Stimulated activated CD4-positive, alpha-beta T cell treated with anti-CD3 and anti-CD28 coated beads, Interleukin-2, amount 100 ng/mL, for 48 hours (primary cell): ENCODE measurements at places on chromosomes 5 and 9.

DNA sequence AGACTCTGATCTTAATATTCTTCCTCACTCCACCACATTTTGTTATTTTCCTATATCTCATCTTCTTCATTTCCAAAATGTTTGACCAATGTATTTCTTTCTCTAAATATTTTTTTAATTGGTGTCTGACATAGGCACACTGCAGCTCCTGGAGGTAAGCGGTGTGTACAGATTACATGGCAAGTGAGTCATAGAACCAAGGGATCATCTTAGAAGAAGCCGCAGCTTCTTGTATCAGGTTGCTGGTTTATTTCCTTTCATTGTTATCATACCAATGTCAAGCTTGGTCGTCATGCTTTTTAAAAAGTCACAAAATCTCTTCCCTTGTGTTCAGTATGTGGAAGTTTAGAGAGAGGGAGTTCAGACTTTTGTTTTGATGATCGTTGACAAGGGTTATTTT, 526.1 kb upstream of the CDH18 start:
- DNase-seq = no peak

GRCh38 chr9:123465304-123465703, 109.3 kb downstream of the CRB2 start:
- DNase-seq = no peak

GRCh38 chr9:1460143-1460769, 410.1 kb downstream of the DMRT2 start:
- no peak for DNase-seq

- no peak for DNase-seq
Measured at GRCh38 chr5:126182971-126183695, 240.1 kb upstream of the GRAMD2B start.

GRCh38 chr5:101995585-101995984, 300.5 kb downstream of the SLCO4C1 start:
- DNase-seq = no peak

- DNase-seq = no peak
Measured at GRCh38 chr5:146754621-146755020, 123.9 kb downstream of the PPP2R2B start.

GRCh38 chr5:14202462-14202861, 59.3 kb downstream of the TRIO start:
- DNase-seq = no peak

DNA sequence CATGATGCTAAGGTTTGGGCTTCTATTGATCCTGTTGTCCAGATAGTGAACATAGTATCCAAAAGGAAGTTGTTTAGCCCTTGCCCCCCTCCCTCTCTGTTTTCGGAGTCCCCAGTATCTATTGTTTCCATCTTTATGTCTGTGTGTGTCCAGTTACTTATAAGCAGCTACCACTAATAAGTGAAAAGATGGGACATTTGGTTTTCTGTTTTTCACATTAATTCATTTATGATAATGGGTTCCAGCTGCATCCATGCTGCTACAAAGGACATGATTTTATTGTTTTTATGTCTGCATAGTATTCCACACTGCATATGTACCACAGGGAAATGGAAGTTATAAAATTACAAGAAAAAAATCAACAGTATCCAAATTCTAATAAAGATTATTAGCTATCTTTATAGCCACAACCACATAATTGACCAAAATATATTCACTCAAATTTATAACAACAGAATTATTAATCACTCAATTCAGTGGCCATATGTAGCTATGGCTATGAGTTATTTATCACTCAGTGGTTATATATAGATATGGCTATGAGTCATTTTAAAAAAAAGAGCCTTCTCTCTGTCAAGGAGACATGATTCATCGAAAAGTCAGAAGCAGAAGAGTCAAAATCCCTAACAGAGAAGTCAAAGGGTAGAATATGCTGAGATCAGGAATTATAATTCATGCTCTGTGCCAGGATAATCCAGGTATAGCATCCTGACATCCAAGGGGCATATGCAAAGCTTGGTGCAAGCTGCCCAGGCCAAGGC, 367.5 kb downstream of the DEPDC1B start:
- DNase-seq = no peak

DNA sequence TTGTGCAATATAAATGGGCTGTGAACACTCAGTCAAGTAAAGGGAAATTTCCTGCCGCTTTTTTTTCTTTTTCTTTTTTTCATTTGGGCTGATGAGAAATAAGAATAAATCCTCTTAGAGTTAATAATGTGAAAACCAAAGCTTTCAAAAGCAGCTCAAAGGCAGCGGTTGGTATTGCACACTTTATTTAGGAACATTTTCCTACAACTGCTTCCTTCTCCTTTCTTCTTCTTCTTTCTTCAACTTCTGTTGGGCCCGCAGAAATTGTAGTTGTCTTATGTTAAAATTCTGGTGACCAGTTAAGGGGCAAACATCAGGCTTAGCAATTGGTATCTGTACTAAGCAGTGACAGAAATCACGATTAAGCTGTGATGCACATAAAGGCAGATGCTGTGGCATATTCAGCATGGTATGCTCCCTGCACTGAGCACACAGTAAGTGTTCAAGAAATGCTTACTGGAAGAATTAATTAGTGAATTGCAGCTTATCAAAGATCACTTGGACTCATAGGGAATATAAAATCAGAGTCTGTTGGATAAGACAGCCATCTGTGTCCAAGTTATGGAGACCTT, 85.4 kb downstream of the ANKRD55 start:
- no peak for DNase-seq

DNA sequence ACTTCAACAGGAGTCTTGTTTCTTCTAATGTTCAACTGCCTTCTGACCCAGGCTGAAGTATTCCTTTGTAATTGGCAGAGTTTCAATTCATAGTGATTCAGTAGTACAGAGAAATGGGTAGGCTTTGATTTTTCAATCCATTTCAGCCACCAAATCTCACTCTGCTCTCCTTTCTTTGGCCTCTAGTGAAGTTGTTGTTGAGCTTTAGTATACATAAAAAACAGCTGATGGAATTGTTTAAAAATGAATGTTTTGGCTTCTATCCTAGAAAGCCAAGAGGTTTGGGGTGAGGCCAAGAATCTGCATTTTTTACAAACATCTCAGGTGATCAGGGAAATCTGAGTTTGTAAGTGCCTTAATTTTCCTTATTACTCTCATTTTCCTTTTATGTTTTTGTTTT, 182.9 kb upstream of the MAP1B start:
- DNase-seq = no peak

DNA sequence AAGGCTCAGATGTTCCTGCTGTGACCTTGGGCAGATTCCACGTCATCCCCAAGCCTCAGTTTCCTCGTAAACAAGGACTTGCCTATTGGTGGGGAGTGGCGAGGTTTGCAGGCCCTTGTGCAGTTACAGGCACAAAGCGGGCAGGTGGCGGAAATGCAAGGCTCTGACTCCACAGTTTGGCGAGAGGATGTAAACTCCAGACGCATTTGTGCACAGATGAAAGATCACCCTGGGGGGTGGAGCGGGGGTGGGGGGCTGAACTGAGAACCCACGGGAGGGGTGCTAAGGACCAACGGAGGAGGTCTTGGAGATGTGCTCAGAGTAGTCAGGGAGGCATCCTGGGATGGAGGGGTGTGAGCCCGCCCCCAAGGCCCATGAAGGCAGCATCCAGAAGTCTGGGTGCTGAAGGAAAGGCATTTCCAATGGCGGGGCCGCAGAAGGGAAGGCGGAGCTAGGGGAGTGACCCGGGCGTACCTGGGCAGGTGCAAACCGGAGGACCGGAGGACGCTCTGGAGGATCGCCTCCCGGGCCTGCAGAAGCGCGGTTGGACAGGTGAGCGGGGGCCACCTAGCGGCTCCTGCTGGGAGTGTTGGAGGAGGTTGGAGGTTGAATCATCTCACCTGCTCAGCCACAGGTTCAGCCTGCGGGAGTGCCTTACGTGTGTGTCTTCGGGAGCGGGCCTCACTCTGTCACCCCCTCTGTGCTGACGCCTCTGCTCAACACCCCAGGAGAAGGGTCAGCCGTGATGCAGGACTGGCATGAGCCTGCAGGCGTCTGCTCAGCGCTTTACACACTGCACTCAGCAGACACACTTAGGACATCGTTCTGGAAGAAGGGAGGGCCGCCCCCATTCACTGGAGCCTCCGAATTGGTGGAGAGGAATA, 1.9 kb upstream of the FIBCD1 start:
- peak; percentile 69 for DNase-seq

DNA sequence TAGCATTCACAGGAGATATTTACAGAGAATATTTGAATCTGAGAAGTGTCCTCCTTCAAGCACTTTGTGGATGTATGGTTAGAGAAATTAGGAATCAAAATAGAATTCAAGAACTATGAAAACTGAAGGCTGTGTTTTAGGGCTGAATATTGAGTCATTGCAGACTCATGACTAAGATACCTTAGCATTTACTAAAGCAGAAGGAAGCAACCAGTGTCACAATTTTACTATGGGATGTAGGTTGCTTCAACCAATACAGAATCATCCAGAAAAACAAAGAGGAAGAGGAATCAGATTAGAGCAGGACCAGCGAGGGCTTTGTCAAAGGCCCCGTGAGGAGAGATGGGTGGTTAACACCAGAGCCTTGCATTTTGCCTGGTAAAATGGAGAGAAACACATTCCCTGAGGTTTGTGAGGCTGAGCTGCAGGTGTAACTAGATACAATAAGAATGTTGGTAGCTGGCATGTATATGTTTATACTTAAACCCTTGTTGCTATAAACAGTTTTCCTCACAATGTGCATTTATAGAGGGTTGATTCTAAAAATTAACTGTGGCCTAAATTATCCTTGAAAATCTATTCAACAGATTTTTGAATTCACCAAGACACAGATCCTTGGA, 518.1 kb downstream of the AGTPBP1 start:
- DNase-seq = no peak

DNA sequence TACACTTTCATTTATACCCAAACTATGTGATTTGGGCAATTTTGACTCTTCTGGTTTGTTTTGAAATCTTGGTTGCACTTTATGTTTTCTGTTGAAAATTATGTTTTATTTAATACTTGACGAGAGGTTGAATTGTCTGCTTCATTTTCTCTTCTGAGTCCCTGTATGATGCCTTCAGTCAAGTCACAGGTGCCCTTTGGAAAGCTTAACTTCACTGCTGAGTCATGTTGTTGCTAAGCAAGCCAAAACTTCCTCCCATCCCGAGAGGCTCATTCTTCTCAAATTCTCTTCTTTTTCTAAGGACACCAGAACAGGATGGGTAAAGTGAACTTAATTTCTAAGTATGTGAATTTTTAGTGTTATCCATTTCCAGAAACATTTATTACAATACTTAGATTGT, 455.3 kb upstream of the PTGER4 start:
- DNase-seq = no peak

DNA sequence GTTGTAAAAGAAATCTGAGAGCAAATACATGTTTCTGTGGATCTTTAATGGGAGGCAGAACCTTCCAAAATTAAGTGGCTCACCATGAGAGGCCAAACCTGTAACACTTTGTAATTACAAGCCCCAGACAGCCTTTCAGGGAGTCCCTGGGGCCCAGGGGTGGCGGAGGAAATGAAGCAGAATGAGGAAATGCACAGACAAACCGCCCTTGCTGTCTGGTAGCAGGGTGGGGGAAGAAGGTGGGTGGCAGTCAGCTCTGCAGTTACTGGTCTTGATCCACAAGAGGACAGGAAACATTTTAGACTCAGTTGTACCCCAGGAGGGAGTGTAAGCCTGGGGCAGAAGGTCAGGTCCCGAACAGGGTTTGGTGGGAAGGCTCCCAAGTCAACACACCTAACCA, 6.5 kb downstream of the ARL14EPL start:
- DNase-seq = no peak

- DNase-seq = no peak
Measured at GRCh38 chr5:73603998-73604397, 22.0 kb upstream of the ARHGEF28 start.

DNA sequence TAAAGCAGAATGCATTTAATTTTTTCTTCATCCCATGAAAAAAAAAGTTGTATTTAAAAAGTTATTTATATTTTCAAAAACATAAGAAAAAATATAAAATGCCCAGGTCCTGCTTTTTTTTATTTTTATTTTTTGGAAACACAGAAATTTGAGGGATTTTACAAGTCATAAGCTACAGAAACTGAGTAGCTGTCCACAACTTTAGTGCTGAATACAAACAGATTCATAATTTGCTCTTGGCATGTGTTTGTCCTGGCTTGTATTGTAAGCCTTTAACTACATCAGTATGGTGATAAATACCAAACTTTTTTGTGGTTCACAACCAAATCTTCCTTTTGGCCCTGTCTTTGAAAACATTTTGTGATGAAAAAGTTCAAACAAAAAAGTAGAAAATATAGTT, 7.5 kb upstream of the PLCXD3 start:
- no peak for DNase-seq

- DNase-seq = no peak
Measured at GRCh38 chr5:180171568-180172094, 37.4 kb downstream of the RASGEF1C start.

DNA sequence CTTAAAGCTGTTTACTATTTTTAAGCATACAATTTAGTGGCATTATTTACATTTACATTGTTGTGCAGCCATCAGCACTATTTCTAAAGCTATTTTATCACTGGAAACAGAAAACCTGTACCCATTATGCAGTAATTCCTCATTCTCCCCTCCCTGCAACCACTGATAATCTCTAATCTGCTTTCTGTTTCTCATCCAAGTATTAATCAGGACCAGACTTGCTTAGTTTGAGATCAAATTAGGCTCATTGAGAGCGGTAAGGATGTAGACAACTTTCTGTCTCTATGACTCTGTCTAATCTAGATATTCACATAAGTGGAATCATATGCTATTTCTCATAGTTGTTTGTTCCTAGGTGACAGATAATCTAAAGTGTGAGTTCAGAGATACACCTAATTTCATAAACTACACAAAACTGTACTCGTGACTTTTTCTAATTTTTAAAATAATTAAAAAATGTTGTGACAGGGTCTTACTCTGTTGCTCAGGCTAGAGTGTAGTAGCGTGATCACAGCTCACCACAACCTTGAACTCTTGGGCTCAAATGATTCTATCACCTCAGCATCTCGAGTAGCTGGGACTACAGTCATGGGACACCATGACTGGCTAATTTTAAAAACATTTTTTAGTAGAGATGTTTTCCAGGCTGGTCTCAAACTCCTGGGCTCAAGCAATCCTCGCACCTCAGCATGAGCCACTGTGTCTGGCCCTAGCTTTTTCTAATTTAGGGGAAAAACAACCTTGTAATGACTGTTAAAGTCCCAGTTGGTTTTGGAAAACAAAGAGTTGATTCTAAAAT, 37.6 kb downstream of the BDP1 start:
- DNase-seq = no peak

DNA sequence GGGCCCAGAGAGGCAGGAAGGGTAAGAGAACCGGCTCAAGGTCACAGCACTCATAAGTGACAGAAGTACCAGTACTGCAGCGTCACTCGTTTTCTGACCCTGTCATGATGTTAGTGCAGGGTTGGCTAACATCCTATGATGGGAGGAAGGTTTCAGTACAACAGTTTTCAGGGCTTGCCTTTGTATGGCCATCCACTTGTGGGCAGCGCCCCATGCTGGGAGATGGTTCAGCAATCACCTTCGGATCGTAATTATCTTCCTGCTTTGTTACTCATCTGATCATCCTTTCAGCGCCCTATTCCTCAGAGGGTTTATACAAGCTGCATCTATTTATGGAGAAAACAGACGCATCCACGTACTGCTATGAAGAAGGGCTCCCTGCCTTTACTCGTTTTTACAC, 2.4 kb downstream of the MAP1B start:
- DNase-seq = no peak

- DNase-seq = peak; percentile 80
Measured at GRCh38 chr5:172114875-172115422, 73.1 kb downstream of the STK10 start.

- no peak for DNase-seq
Measured at GRCh38 chr9:126695701-126696400, 82.1 kb downstream of the LMX1B start.
